CD4-positive, alpha-beta T cell treated with Interleukin-15 for 1 hour (primary cell): ENCODE measurements at places on chromosomes 2 and 18.
A peak's percentile ranks its signal among the peaks of the same experiment; 100 is the strongest.

- DNase-seq, result no peak
These were observed 148.1 kb upstream of the AGAP1 start for GRCh38 chr2:235345745-235346144.

GRCh38 chr2:189729430-189729829 is 33.2 kb downstream of the OSGEPL1 start:
- DNase-seq, result no peak

DNA sequence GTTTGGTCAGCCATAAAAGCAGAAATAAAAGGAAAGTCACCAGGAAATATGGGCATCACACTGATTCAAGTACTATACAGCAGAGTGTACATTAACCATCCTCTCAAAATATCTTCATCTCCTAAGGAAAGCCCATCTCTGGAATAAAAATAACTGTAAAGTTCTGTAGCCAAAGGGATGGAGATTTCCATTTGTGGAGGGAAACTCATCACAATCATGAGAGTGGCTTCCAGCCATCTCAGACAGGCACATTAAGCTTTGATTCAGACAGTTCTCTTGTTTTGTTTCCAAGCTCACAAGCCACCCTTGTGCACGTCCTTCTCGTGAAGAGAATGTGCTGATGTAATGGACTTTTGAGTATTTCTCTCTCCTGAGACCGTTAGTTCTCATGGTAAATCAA is 695.5 kb downstream of the LRRTM4 start:
- DNase-seq, result no peak

DNA sequence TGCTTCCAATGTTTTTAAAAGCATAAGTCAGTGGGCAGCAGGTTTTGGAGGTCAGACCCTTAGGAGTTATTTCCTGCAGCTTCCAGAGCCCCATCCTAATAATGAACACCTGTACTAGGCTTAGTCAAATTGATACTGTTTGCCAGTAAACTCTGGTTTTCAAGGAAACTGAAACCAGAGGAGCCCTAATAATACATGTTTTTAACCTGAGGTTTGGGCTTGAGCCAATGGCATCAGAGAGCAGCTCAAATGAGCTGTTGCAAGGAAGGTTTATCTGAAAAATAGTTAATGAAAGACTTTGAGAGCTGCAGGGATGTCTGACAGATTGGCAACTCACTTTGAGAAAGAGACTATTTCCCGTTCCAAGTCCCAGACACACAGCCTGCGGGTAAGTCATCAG is 54.6 kb downstream of the DCC start:
- no peak for DNase-seq

- DNase-seq, result no peak
These were observed 38.7 kb downstream of the AAK1 start for GRCh38 chr2:69604836-69605235.

DNA sequence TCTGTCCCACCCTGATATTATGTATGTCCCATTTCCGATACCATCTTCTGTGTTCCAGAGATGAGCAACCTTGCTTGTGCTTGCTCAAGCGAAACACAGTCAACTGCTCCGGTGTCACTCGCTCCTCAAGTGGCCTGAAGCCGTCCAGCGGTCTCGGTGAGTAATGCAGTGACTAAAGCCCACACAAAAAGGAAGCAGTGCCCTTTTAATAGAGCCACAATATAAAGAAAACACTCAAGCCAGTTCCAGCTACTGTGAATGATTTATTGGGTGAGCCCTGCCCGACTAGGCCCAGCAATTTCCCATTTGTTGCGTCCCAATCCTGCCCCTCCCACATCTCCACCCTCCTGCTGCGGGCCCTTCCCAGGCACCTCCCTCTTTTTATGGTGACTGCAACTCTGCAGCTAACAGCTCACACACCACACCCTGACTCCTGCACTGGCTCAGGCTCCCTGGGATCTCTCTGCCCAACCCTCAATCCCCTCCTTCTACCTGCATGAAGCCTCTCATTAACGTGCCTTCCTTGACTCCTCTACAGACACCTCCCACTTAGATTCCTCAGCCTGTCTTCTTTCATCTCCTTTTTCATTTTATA is 44.2 kb upstream of the DSC1 start:
- DNase-seq, result peak; percentile 49

DNA sequence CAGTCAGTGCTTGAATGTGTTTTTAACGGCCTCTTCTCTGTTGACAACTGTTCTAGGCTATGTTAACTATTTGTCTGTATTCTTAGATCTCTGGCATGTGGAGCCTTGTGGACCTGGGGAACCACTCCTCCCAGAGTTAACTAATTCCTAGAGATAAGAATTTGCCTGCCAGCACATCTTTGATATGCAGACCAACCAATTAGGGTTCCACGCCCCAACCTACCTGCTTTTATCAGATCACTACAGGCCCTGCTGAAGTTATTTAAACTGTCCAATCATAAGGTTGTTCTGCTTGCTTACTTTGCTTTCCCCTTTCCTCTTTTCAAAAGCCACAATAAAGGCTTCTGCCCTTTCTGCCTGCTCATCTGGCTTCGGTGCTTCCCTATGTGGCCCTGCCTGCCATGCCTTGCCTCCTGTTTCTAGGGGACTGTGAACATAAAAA is 8.5 kb upstream of the CYBRD1 start:
- DNase-seq, result no peak

DNA sequence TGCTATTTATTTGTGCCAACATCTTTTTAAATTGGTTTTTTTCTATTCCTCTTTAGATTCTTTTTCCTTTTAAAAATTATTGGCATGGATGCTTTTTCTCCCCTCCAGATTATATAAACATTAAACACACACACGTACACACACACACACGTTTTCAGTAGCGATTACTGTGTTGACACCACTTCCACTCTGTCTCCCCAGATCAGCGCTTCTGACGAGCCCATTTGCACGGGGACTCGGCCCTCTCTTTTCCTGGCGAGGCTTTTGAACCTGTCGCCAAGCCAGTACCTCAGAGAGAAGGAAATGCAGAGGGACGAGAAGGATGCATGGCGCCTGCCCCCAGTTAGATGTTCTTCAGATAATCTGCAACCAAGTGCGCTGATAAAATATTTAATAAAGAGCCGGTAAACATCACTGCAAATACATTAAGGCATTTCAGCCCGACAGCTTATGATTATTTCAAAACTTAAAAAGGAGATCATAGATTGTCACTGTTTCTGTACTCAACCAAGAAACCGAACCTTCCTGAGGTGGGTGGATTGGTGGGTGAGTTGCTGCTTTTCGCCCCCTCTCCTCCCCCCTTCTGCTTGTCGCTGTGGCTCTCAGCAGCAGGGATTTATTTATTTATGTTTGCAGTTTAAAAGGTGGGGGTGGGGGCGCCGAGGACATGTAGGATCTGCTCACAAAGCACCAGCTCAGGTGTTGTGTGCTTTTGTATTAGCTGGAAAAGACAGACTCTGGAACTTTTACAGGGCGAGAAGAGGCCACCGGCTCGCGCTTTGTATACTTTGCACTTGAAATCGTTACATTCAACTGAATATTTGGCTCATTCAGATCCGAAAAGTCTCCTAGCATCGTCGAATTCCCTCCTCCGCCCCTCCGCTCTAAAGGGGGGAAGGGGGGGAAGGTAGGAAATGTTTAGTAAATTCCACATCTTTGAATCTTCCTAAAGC is 787 bp upstream of the TBR1 start:
- DNase-seq, result no peak

DNA sequence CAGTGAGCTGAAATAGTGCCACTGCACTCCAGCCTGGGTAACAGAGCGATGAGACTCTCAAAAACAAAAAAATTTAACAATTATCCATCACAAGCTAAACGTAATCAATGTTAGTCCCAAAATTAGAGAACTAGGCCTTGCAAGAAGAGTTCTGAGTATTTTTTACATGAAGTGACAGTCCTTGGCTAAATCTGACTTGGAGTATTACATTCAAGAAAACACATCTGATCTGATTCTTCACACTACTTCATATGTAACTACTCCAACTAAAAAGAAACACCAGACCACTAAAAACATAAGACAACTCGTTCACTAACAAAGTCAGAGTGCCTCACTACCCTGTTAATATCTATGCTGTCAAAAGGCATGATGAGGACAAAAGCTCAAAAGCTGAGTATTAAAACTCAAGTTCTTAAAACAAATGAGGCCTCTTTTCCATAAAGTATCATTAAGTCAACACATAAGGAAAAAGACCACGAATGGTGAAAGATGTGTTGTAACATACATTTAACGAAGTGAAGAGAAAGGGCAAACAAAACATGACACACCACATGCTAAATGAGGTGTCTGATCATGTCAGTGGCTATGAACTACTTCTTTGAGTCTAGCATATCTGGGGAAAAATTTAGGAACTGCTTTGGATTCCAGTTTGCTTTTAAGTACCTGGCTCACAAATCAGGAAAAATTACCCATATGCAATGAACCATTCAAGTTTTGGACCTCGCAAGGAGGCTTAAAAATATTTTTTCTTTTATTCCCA is 42.4 kb downstream of the TRIP12 start:
- no peak for DNase-seq

GRCh38 chr2:80073134-80073561 is 231.4 kb downstream of the LRRTM1 start:
- no peak for DNase-seq

- no peak for DNase-seq
These were observed 87.4 kb downstream of the SLC66A3 start for GRCh38 chr2:11242542-11243174.

- no peak for DNase-seq
These were observed 131.2 kb downstream of the AGPS start for GRCh38 chr2:177523781-177524180.

DNA sequence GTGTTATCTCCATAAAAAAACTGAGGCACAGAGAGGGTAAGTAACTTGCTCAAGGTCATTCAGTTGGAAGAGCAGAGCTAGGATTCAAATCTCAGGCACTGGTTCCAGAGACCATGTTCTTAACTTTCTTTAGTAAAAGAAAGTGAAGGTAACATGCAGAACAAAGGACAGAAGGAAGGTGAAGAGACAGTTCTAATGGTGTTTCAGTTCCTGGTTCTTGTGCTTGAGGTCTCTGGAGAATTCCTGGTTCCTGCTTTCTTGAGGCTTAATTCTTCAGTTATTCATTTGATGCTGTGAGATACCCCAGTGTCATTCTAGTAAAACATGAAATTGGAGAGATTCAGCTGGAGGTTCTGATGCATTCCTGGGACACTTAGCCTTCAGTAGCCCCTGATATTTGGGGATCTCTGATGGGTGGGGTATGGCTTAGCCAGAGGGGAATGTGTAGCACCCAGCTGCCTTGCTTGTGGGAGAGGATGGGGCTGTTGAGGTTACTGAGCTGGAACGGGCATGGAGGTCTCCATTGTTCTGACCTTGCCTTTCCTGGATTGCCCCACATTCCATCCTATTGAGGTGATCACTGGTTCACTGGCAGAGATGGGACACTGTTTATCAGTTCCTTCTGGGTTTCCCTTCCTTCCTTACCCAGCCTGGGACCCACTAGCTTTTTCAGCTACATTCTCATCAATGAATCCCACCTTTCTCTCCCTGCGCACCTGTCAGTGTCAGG is 46.8 kb downstream of the SEMA4F start:
- no peak for DNase-seq

- no peak for DNase-seq
These were observed 416.6 kb upstream of the TNP1 start for GRCh38 chr2:217276433-217276832.

GRCh38 chr2:136062066-136062837 is 55.7 kb downstream of the CXCR4 start:
- DNase-seq, result no peak

- no peak for DNase-seq
These were observed 22.8 kb downstream of the CEP68 start for GRCh38 chr2:65079017-65079416.

- no peak for DNase-seq
These were observed 281.1 kb downstream of the SLC4A3 start for GRCh38 chr2:219908538-219908937.

- DNase-seq, result no peak
These were observed 48.9 kb upstream of the LRP1B start for GRCh38 chr2:142179686-142180085.

- no peak for DNase-seq
These were observed at the start of gene PHLPP1 for GRCh38 chr18:62715436-62715758. TSS of gene PHLPP1 (plus strand) at chr18:62715541. CDS start at chr18:62715684, 143 bp downstream.

- no peak for DNase-seq
These were observed 31.2 kb upstream of the NPC1 start for GRCh38 chr18:23617412-23618014.

DNA sequence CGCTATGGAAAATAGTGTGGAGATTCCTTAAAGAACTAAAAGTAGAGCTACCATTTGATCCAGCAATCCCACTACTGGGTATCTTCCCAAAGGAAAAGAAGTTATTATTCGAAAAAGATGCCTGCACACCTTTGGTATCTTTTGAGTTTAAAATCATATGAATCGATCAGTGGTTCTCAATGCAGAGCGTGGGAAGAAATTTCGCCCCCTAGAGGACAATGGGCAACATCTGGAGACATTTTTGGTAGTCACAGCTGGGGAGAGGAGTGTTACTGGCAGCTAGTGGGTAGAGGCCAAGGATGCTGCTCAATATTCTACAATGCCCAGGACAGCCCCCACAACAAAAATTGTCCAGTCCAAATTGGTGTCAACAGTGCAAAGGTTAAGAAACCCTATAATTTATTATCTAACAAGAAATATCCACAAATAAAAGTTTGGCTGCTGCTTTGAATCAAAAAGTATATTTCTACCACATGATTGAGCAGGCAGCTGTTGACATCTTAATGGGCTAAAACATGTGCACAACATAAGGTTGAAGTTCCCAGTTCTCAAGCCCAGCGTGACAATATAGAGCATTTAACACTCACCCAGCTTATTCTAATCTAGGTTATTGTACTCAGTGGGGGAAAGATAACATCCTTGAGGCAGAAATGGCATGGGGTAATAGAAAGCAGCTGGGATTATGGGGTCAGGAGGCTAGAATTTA is 425.7 kb downstream of the LRATD1 start:
- DNase-seq, result no peak

DNA sequence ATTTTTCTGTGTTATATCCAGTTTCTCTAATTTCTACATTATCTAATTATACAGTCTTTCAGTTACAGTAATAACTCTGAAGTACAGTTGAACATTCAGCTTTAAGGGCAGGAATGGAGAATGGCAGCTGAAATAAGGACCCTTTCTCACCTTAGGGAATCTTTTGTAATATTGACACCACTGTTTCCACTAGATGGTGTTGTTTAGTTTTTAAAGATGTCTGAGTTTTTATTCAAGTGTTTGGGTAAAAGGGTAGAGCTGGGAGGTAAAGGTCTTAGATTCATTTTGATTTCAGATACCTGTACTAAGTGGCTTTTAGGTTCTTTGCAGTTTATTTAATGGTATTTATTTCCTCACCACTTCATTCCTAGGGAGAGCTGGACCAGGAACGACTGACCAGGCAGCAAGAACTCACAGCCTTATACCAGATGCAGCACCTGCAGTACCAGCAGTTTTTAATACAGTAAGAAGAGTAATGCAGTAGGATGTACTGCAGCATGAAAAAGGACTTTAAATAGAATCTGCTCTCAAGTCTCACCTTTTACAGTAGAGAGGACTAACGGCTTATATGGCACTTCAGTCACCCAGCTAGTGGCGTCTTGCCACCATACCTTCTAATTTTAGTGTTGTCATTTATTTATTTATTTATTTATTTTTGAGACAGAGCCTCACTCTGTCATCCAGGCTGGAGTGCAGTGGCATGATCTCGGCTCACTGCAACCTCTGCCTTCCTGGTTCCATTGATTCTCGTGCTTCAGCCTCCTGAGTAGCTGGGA is 33.2 kb upstream of the KCNJ13 start:
- no peak for DNase-seq
